ENCODE measurements at places on chromosomes 6 and 20.
A peak's percentile ranks its signal among the peaks of the same experiment; 100 is the strongest.

GRCh38 chr6:118933855-118934460 is 1.0 kb downstream of the MCM9 start:
- DNase-seq, result no peak

DNA sequence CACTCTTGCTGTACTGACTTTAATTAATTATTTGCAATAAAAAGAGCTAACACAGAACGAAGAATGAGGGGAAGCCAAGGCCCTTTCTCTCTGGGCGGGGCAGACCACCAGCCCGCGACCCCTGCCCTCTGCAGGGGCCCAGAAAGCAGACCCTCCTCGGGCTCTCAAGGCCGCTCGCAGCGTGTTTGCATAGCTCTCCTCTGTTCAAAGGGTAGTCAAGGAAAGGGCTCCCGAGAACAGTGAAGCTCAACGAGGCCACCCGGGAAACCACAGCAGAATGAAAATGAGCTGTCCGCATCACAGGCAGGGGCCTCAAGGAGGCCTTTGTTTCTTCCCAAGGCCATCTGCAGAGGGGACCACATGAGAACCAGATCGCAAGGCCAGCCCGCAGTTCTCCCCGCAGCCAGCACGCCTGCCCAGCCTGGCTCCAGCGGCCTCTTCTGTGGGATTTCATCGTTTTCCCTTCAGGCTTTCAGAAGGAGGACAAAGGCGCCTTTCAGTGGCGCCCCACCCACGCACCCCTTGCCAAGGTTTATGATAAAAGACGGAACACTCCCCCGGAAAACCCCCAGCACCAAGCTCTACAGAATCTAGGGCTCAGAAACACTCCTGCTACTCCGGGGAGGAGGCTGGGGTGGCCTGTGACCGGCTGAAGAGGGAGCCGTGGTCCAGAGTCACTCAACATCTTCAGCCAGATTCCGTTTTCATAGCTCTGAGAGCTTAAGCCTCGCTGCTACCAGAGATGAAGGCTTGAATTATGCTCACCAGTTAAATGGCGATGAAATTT is 25.3 kb downstream of the ACSS1 start:
- DNase-seq, result no peak

GRCh38 chr6:106373502-106374239 is 13.2 kb downstream of the CRYBG1 start:
- peak; percentile 47 for DNase-seq

DNA sequence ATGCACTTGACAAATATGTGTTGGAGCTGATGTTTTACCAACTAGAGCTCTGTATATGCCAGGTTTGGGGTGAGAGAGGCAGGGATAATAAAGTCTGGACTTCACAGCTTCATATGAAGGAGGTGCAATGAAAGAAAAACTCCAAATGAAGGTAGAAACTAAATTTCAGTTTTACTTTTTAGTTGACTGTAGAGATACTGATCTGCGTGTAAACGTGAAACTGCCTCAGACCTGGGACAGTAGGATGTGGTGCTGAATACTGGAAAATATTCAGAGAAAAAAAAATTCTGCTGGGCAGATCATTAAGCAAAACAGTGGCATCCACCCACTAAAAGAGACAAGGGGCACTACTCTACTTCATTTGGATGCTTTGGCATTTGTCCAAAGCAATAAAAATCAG is 94.5 kb downstream of the BACH2 start:
- no peak for DNase-seq

- DNase-seq, result no peak
Observed at GRCh38 chr6:129717277-129717676, 7.3 kb upstream of the ARHGAP18 start.

GRCh38 chr6:165774903-165775601 is 112.0 kb upstream of the PDE10A start:
- peak; percentile 95 for DNase-seq

- DNase-seq, result no peak
Observed at GRCh38 chr6:150448221-150448620, 79.4 kb downstream of the IYD start.

Measured in NCI-H774 (cell line).